T-helper 1 cell (primary cell): ENCODE measurements at places on chromosomes 7 and 10.
A peak's percentile ranks its signal among the peaks of the same experiment; 100 is the strongest.

GRCh38 chr10:103845972-103846371, 9.4 kb downstream of the SH3PXD2A start:
- no peak for DNase-seq

- DNase-seq, result peak; percentile 15
These were observed 252.3 kb downstream of the GATA3 start for GRCh38 chr10:8306685-8307364.

GRCh38 chr7:85184599-85185423, 2.0 kb downstream of the SEMA3D start:
- DNase-seq, result no peak

DNA sequence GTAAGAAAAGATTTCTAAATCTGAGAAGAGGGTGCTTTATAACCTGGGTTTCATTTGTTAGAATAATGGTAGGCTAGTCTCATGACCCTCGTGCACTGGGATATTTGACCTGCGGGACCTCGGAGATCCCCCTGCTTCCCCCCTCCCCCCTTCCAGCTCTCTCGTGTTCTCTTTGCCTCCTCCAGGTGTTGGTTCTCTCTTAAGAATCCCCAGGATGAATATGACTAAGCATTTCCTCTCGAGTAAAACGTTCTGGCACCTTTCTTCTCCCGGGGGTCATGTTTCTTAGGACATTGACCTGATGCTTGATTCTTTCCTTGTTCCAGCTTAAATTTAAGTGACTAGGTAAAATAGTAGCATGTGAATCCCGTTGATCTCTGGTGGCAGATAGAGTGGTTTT, 71.2 kb downstream of the SHH start:
- no peak for DNase-seq

DNA sequence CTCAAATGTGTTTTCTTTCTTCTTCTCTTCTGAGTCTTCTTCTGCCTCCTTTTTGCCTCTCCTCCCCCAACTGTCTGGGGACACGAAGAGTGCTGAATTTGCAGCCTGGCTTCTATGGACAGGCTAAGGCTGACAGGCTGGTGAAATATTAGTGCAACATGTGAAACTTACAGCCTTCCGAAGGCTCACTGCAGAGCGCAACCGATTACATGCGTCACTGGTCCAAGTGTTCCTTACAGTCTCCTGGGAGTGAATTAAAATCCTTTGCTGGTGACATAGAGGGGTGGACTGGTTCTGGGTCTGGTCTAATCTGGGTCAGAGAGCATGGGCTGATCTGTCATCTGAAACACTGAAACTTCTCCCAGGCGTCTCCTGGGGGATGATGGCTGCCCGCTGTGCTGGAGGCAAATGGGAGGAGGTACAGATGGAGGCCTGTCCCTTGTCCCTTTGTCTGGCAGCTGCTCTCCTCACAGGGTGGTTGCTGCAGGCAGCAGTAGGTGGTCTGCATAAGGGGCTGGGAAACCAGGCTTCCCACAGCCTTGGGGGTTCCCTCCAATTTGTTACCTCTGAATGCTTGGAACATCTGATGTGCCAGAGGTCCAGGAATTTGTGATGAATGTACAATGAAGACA, 143.8 kb upstream of the BMPER start:
- no peak for DNase-seq

DNA sequence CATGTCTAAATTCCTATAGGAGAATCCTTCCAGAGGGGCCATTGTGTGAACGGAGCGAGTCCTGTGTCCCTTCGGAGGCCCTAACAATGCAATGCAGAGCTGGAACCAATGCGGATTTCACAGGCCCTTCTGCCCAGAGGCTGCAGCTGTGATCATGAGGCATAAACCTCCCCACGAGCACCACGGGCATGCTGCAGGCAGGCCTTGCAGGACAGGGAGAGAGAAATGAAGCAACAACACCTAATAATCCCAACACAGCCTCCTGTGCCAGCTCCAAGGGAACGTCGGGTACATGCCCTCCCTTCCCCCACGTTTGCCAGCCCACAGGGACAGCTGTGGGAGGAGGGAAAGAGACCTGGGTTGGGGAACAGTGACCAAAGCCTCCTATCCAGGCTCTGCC, 74.4 kb downstream of the TNS3 start:
- DNase-seq, result no peak

GRCh38 chr7:50391386-50391785, 58.8 kb downstream of the FIGNL1 start:
- no peak for DNase-seq

GRCh38 chr10:36188080-36188453, 546.0 kb upstream of the FZD8 start:
- DNase-seq, result no peak

DNA sequence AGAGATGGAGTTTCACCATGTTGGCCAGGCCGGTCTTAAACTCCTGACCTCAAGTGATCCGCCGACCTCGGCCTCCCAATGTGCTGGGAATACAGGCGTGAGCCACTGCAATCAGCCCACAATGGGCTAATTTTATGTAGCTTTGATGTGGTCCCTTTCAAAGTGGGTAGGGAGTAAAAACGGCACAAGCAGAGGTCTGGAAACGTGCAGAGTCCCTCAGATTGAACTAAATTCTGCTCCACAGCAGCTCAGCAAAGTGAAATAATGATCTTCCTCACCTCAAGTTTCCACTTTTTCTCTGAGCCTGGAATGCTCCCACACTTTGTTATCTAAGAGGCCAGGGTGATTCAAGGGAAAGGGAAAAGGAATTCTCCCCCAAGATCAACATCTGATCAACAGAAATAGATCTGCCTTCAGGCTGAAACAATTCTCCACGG, 6.1 kb downstream of the CCDC3 start:
- no peak for DNase-seq

GRCh38 chr10:97590748-97591495, 1.4 kb downstream of the C10orf62 start:
- DNase-seq, result no peak

GRCh38 chr10:58932126-58932525, 244.3 kb upstream of the PHYHIPL start:
- no peak for DNase-seq

GRCh38 chr10:63738410-63738809, 217.2 kb downstream of the REEP3 start:
- DNase-seq, result no peak

GRCh38 chr10:70804421-70804808, 11.3 kb upstream of the SGPL1 start:
- DNase-seq, result no peak

DNA sequence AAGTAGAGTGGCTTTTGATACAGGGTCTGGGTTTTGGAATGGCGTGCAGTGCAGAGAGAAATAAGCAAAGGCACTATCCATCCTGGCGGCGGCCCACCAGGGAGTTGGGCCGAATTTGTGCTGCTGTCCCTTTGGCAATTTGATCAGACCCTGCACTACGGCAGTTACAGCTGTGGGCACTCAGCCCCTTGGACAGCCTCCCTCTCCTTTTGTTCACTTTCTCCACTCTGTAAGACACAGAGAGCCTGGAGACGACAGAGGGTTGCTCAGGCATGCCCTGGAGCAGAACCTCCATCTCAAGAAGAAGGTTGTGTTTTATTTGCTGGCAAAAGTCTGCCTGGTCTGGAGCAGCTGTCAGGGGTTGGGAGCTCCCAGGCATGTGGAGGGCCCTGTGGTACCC, 55.8 kb downstream of the LHPP start:
- no peak for DNase-seq

DNA sequence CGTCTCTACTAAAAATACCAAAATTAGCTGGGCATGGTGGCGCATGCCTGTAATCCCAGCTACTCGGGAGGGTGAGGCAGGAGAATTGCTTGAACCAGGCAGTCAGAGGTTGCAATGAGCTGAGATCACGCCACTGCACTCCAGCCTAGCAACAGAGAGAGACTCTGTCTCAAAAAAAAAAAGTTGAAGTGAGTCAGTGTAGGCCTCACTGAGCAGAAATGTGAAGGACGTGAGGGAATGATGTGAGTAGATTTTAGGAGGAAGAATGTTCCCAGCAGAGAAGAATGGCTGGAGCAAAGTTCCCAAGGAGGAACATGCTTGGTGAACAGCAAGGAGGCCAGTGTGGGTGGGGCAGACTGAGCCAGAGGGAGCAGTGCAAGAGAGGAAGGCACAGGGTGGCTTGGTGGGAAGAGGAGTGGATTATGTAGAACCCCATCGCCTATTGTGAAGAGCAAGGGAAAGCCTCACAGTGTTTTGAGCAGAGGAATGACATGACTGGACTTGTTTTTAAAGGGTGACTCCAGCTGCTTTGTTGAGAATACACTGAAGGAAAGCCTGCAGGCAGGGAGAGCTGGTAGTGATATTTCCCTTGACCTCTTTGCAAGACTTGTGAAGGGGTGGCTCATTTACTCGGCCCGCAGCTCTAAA, 708.7 kb downstream of the SUGCT start:
- no peak for DNase-seq

DNA sequence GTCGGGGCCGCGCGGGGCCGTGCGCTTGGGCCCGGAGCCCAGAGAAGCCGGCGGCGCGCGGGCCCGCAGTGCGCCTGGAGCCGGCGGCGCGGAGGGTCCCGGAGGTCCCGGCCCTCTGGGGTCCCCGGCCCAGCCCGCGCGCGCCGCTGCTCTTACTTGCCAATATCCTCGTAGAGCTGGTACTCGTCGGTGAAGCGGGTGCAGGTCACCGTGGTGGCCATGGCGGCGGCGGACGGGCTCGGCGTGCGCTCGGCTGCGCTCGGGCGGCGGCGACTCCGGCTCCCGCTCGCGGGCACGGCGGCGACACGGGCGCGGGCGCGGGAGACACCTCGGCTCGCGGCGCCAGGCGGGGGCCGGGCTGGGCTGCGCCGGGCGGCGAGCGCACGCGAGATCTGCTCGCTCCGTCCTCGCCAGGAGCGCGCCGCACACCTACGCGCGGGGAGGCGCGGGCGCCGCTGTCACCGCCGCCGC, at the start of gene CAMK2B:
TSS of gene CAMK2B (minus strand) at position 394 of the 471 bp plus-strand sequence. CDS start at position 221, 173 bp downstream.
- DNase-seq, result no peak

DNA sequence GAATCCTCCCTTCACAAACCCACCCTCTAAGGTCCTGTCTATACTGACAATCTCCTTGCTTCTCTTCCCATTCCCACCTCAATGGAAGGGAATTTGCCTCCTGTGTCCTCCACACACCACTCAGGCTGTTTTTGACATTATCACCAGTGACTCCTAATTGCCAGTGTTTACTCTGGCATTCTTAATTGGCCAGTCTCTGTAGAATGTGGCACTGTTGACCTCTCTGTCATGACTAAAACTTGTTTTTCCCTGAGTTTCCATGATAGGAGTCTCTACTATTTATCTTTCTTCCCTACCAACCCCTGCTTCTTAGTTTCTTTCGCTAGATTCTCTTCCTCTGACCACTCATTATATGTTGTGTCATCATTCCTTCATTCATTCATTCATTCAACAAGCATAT, 12.1 kb downstream of the SLC16A12 start:
- no peak for DNase-seq

GRCh38 chr7:124697746-124698145, 67.8 kb downstream of the GPR37 start:
- no peak for DNase-seq

DNA sequence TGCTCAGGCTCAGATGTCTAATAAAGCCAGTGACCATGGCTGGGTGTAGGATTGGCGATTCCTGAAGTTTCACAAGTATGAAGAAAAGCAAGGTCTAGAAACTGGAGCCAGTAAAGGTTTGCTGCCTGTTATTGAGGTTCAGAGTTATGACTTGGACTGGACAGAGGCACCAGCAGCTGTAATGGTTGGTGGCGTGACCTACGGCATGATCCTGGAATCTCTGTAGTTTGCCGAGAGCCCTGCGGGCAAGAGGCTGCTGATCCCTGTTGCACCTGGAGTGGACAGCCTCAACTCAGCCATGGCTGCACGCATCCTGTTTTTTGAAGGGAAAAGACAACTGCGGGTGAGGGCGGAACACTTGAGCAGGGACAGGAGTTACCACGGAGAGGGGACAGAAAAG, 22.4 kb upstream of the SNX13 start:
- no peak for DNase-seq

GRCh38 chr10:98285416-98285815, 17.4 kb upstream of the LOXL4 start:
- no peak for DNase-seq

GRCh38 chr7:158828133-158829020, 932 bp downstream of the ESYT2 start:
- DNase-seq, result peak; percentile 29

GRCh38 chr7:112933598-112933997, 143.4 kb upstream of the TMEM168 start:
- DNase-seq, result no peak

DNA sequence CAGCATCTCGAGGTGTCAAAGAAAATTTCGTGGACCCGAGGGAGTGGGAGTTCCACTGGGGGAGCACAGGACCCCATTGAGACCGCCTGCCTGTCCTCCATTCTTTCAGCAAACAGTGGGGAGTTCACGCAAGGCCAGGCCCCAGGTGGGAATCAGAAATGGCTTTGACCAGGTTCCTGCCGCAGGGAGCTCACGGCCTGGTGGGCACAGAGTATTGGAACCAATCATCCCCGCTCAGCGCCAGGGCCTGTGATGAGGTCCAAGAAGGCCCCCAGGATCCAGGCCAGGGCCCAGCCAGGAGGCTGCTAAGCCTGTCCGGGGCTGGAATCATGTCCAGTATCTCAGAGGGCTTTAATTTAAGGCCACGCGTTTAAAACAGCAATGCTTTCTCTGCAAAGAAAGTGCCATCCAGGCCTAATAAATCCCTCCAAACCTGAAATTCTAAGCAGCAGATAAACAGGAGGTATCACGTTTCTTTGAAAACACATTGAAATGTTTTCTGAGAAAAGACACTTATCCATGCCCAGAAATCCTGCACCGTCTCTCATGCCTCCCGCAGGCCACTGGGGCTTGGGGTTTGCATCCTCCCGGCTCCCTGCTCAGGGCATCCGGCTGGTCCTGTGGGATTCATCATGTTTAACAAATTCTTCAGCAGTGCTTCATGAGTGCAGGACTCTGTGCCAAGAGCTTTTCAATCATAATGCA, 125.7 kb downstream of the OAT start:
- no peak for DNase-seq

DNA sequence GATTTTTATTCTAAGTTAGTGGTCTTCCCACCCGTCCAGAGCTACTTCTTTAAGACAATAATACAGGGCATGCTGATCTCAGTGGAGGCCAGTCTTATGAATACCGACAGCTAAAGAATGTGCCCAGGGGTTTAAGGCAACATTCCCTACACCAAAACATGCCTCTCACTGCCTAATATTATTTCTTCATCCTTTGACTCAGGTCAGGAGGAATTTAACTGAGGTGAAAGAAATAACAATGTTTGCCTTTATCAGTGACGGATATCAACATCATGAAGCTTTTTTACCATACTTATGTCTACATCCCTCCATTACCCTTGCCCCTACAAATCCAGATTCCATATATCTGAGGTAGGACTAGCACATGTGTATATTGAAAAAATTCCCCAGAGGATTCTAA, 33.3 kb upstream of the TES start:
- DNase-seq, result no peak

GRCh38 chr10:100713049-100713858, 32.1 kb upstream of the PAX2 start:
- DNase-seq, result no peak

GRCh38 chr7:3007696-3008095, 36.0 kb downstream of the CARD11 start:
- no peak for DNase-seq
